ENCODE measurements at places on chromosomes 1 and 21.

DNA sequence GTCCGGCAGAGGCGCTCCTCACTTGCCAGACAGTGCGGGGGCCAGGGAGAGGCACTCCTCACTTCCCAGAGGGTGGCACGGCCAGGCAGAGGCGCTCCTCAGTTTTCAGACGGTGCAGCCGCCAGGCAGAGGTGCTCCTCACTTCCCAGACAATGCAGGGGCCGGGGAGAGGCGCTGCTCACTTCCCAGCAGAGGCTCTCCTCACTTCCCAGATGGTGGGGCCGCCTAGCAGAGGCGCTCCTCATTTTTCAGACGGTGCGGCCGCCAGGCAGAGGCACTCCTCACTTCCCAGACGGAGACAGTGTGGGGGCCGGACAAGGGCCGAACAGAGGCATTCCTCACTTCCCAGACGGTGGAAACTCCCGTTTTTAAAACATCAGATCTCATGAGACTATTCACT, 238.4 kb upstream of the CACYBP start:
- no peak for DNase-seq

DNA sequence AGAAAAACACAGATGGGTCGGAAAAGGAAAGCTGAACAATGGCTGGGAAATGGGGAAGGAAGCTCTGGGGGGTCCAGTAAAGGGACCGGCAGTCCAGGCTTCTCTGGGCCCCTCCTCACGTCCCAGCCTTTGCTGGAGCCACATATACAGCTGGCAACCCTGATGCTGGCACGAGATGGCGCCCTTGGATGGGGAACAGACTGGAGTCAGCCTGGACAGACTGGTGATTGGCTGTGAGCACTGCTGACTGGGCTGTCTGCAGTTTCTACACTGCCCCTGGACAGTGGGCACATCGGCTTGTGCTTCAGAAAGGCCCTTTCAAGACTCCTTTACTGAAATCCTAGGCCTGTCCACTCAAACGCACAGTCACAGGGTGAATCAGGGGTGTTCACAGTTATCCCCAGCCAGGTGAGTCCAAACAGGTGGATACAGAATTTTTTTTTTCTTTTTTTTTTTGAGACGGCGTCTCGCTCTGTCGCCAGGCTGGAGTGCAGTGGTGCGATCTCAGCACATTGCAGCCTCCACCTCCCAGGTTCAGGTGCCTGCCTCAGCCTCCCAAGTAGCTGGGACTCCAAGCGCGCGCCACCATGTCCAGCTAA, 31.1 kb upstream of the ZBTB40 start:
- DNase-seq = no peak

DNA sequence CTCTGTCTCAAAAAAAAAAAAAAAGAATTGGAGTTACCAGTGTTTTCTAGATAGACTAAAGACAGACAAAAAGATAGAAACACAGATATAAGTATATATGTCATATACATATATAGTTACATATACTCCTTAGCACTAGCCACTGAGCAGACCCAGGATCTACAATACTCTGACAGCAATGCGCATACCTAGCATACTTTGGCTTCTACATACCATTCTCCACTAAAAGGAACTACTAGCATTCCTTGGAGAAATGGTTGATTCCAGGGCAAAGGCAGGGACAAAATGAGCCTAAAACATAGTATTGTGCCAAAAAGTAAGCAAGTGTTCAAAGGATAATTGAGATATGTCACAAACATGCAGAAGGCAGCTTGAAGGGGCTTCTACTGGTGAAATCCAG, 22.7 kb downstream of the SYNJ1 start:
- DNase-seq = no peak

DNA sequence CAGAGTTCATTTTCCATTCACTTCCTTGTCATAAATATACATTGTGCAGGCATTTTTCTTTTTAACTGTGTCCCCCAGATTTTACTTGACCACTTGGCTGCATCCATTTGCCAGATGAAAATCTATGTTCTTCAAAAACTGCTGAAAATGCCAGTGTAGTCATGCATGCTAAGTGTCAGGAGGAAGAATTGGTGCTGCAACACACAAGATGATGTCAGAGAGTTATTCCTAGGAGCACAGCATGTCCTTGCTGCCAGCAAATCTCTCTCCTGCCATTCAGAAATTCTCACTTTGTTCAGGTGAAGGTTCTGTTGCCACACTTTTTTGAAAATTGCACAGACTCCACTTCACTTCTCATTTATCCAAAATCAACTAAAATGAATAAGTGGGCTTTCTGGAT, 106.4 kb upstream of the MAGI3 start:
- no peak for DNase-seq

DNA sequence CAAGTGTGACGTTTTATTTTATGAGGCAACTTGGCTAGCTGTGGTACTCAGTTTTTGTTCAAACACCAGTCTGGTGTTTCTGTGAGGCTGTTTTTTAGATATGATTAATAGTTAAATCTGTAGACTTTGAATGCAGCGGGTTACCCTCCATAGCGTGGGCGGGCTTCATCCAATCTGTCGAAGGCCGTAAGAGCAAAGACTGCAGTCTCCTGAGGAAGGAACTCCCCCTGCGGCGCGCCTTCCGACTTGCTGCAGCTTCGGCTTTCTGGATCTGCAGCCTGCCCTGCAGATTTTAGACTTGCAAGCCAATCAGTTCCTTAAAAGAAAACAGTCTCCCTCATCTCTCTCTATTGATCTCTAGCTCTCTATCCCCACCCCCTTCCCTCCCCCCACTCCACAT, 4.2 kb upstream of the ZNF496 start:
- no peak for DNase-seq

GRCh38 chr21:21973806-21974205, 975.6 kb downstream of the NCAM2 start:
- DNase-seq = no peak

GRCh38 chr1:164658864-164659263, 99.9 kb downstream of the PBX1 start:
- DNase-seq = no peak

GRCh38 chr21:27550287-27550686, 583.4 kb upstream of the ADAMTS5 start:
- no peak for DNase-seq

DNA sequence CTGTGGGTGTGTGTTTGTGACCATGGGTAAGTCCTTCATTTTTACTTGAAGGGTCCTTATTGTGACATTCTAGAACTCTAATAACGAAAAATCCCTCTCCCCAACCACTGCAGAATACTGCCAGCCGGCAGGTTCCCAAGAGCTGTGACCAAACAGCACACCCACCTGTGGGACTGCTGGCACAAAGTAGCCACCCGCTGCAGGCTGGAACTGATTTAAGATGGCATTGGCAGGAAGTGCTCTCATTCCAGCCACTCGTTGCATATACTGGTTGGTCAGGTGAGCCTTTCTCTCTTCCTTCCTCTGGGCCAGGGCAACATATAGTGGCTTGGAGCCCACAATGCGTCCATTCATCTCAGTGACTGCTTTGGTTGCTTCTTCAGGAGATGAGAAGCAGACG, 11.6 kb downstream of the PABPC4 start:
- no peak for DNase-seq

GRCh38 chr1:41943717-41944116, 25.0 kb upstream of the HIVEP3 start:
- DNase-seq = no peak

GRCh38 chr1:161398900-161399256, 31.2 kb upstream of the CFAP126 start:
- DNase-seq = no peak

GRCh38 chr1:85224734-85225623, 24.2 kb upstream of the SYDE2 start:
- DNase-seq = no peak

GRCh38 chr21:30227633-30228404, 11.9 kb upstream of the CLDN8 start:
- no peak for DNase-seq
